ENCODE measurements at places on chromosomes 1 and 21.
A peak's percentile ranks its signal among the peaks of the same experiment; 100 is the strongest.

DNA sequence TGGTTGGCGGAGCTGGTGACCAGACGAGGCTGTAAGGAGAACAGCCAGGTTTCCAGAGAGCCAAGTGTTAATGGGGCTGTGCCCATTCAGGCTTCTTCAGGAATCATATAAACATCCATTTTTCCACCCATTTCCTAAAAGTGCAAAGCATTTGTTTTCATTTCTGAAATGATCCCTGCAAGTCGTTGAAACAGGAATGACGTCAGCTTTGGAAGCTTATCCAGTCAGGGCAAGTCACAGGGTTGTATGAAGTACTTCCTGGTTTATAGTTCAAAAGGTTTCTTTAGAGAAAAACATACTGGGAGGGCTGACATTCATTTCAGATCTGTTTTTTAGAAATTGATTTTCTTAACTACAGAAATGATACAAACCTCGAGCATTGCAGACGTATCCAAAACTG is 29.2 kb downstream of the IGSF5 start:
- no peak for DNase-seq

DNA sequence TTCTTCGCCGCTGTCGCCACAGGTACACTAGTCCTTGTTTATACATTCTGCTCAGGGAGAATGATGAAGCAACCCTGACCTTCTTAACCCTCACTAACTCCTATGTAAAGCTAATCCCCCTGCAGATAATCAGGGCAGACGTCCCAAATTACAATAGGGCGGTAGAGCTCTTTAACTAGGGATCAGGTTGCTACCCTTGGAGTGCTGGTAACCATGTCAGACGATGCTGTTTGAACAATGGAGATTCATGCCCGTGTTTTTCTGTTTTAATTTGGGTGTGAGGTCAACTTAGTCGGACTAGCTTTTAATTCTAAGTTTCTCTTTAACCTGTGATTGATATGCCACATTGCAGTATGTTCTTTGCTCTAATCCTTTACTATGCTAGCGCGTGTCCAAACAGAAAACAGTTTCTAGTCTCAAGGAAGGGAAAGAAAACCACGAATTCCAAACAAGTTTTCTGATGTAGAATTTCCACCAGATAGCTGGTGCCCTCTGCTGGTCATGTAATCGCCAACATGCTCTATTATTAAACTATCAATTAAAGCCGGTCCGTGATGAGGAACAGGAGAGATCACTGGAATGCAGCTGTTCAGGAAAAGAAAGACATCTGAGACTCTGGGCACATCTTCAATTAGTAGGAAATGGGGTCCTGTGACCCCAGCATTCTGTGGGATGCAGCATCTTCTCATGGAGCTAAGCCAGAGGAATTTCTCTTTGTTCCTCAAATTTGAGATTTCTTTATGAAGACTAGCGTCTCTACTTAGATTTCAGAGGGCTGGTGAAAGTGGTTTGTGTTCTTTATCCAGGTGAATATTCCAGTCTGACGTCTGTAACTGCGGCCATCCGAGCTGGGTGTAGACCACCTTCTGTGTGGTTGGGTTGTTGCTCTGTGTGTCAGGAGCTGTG is 18.3 kb upstream of the VAMP3 start:
- DNase-seq: peak; percentile 70

DNA sequence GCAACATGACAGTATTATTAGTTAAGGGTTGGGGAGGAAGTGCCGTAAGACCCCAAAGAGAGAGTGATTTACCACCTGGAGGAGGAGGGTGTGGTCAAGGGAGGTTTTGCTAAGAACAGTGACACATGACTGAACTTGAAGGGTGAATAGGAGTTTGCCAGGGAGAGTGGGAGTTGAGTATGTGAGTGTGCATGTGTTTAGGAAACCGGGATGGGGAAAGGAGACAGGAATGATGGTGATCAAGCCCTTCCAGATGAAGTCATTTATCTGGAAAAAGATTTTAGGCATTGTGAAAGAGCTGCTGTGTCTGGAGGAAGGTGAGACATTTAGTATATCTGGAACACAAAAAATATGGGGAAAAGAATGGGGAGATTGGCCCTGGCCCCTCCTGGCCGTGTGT is 28.1 kb upstream of the IL10 start:
- no peak for DNase-seq

- DNase-seq: no peak
These were observed 208.4 kb upstream of the CAMK1G start for GRCh38 chr1:209375097-209375496.

GRCh38 chr1:52920791-52921291 is 699 bp downstream of the ECHDC2 start:
- no peak for DNase-seq

DNA sequence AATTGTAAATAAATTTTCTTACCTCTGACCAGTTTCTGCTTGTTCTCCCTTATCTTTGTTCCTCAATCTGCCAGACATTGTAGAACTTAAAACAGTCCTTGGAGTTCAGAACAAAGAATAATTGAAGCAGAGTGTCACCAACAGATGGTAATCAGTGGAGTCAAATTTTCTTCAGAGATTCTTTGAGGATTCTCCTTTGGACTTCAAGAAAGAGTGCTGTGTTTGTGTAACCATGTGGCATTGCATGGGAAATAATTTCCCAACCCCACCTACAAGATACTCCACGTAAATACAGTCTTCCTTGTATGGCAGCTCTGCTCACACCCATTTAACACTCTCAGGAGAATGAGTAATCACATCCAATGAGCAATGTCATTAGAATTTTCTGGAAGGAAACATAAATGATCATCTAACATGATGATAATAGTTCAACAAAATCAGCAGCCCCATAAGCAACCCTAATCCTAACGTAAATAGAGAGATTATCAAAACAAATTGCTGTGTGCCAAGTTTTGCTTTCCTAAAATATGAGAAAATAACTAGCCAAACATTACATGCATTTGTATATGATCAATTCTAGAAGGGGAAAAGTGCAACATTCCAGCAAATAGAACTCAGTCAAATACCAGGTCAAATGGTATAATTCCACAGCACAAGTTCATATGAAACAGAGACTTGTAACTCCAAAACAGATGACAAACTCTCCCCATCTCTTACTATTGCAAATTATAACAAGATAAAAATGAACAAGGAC is 6.9 kb upstream of the DENND1B start:
- no peak for DNase-seq

Measured in NCI-H2081 (cell line).